ENCODE measurements at places on chromosomes 11 and 22.

DNA sequence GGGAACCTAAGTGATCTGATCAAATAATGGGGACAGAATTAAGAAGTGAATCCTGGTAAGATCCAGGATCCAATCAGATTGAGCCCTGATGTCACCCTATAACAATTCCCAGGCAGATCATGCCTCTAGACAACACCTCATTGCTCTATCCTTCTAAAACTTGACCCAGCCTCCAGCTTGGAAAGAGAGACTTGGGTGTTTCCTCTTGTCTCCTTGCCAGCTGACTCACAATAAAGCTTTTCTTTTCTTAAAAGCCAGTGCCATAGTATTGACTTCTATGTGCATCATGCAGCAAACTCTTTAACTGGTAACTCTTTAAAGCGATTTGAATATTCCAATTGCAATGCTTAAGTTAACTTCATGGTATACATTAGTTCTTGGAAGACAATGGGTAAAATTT is 109.6 kb upstream of the CHORDC1 start:
- DNase-seq: no peak

DNA sequence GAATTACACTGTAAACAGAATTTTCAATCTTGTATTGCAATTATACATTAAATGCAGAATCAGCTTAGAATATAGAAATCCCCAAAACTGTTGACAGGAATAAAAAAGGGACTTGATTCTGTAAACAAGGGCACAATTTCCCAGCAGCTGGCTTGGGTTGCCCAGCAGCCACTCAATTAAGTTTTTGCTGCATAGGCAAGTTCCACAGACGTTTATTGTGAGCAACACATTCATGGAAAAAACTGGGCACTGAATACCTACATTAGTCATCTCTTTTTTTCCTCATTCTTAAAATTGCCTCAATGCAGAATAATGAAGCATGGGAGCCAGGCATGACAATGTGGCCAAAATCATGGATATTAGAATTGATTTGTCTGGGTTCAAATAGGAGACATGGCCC is 421.8 kb upstream of the ANO5 start:
- no peak for DNase-seq

GRCh38 chr11:111082664-111083063 is 162.9 kb upstream of the POU2AF2 start:
- DNase-seq: no peak

- peak; percentile 60 for DNase-seq
Observed at GRCh38 chr11:119666463-119667131, 62.4 kb downstream of the NECTIN1 start.

- no peak for DNase-seq
Observed at GRCh38 chr11:108693852-108694251, 29.0 kb downstream of the DDX10 start.

GRCh38 chr11:83156144-83156995 is 561 bp upstream of the PCF11 start:
- DNase-seq: peak; percentile 99

DNA sequence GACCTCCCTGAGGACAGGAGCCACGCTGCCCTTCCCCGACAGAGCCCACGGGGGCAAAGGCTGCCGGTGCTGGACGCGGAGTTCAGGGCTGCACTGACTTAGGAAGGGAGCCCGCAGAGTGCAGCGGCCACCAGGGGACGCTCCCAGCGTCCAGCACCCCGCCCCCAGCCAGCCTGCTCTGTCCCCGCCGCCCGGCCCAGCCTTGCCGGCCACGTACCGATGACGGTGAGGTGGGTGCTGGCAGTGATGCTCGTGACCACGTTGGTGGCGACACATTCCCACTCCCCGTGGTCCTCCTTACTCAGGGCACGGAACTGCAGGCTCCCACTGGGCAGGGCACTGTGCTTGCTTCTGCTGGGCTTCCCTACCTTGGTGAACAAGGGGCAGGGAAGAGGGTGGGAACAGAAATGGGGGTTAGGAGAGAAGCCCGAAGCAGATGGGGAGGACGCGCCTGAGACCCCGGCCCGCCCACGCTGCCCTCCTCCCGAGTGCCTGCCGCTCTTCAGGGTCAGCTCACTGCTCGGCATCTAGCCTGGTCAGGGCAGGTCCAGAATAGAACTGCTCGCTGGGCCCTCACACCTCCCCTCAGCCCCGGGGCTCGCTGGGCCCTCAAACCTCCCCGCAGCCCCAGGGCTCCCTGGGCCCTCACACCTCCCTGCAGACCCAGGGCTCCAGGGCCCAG is 25.9 kb downstream of the IGSF9B start:
- DNase-seq: no peak

GRCh38 chr22:31836010-31836409 is 82.2 kb downstream of the DEPDC5 start:
- DNase-seq: no peak

- no peak for DNase-seq
Observed at GRCh38 chr11:72114570-72114969, 2.1 kb upstream of the ANAPC15 start.

DNA sequence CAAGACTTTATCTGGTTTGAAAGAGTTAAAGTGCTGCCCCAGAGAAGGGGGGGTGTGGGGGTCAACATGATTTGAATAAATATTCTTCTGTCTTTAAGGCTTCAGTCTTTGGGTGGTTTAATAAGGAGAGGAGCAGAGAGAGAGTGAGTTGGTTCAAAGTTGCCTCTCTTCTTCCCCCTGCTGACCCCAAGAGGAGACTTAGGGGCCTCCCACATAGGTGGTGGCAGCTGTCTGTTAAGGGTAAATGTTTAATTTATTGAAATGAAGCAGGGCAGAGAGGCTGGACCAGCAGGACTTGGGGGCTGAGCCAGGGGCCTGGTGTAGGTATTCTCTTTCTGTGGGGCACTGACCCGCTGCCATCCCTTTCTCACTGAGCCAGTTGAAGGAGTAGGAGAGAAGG is 5.5 kb downstream of the POU2F3 start:
- no peak for DNase-seq

- no peak for DNase-seq
Observed at GRCh38 chr11:70414341-70415100, 16.2 kb downstream of the CTTN start.

DNA sequence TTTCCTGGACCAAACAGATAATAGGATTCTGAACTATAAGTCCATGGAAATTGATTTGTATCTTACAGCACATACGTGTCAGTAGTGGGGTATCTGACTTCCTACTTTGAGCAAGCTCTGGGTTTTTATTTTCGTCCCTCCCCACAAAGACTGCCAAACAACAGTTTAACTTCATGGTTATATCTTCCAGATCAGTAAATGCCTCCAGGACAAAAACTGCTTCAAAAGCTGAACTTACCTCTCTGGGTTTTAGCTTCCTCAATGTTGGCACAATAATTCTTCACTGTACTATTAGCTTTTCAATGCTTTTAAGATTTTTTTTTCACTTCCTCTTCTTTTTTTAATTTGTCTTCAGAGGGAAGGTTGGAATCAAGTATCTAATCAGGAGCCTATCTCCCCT is 4.2 kb upstream of the DPF2 start:
- no peak for DNase-seq

GRCh38 chr22:37509059-37509860 is 10.0 kb downstream of the CARD10 start:
- no peak for DNase-seq

GRCh38 chr11:117833401-117833891 is 8.9 kb upstream of the FXYD2 start:
- DNase-seq: no peak

DNA sequence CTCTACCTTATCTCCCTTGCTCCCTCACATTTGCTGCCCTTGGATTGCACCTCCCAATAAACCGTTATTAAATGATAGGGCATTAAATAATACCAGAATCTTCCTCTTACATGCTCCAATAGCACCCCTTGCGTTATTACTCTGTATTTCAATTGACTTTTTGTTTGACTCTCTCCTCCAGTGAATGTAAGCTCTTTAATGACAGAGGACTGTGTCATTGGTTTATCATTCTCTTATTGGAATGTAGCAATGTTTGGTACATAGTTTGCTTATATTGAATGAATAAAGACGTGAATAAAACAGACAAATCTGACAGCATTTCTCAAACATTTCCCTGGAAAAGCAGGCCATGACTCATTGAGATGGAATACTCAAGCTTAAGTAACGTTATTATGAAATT is 8.7 kb upstream of the MPEG1 start:
- no peak for DNase-seq

DNA sequence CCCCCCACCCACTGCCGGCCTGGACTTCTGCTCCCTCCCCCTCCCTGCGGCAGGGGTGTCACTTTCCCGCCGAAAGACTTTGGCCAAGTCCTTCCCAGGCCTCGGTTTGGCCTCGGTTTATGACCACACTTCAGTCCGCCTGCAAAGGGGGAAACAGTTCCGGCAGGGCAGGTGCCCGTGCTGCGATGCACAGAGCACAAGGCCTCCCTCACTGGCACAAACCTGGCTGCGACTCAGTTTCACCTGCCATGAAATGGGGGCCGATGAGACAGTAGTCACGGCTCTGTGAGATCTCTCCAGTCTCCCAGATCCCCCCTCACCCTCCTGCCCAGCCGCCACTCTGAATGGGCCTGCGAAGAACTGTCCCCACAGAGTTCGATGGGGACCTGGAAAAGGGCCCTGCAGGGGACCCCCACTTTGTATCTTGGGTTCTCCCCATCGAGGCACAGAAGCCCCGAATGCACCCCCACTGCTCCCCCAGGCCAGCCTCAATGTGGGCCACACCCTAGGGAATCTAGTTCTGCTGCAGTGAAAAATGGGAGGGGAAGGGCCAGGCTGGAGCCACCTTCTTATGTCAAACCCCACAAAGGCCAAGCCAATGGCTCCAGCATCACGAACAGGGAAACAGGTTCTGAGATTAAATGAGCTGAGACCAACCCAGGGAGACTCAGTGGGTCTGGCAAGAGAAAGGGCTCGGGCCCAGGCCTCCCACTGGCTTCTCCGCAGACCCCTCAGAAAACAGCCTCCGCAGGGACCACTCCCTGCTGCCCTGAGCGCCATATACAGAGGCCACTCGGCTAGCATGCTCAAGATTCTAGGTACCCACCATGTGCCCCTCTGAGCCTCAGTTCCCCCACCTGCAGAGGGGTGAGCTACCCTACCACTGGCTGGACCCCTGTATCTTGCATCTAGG is 29.0 kb downstream of the ARVCF start:
- DNase-seq: no peak

DNA sequence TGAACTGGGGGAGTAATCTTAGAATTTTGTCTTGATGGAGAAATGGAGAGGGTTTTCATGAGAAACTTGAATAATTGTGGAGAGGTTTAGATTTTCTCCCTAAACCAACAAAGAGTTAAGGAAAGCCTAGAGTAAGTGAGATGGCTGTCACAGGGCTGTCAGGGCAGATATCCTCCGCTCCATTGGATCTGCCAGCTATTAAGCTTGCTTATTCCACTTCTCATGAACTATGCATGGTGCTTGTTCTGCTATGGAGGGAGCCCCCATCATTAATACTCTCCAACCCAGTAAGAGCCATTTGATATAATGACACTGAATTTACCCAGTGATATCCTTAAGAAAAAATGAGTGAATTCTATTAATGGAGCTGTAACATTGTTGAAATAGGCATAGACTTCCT is 342.8 kb upstream of the MTNR1B start:
- no peak for DNase-seq

GRCh38 chr11:121773076-121773475 is 320.3 kb upstream of the SORL1-AS1 start:
- no peak for DNase-seq

GRCh38 chr11:25317216-25317615 is 820.4 kb downstream of the LUZP2 start:
- no peak for DNase-seq

- DNase-seq: no peak
Observed at GRCh38 chr11:96969251-96969650, 579.4 kb downstream of the JRKL start.

All from CD4-positive, alpha-beta T cell treated with Interferon alpha-2 for 1 hour (primary cell).